ENCODE measurements at places on chromosomes 12 and 14. TPM values are rescaled to one million over a fixed set of nuclear protein-coding genes. Genes with fewer than 3 reads are reported as not detected.

DNA sequence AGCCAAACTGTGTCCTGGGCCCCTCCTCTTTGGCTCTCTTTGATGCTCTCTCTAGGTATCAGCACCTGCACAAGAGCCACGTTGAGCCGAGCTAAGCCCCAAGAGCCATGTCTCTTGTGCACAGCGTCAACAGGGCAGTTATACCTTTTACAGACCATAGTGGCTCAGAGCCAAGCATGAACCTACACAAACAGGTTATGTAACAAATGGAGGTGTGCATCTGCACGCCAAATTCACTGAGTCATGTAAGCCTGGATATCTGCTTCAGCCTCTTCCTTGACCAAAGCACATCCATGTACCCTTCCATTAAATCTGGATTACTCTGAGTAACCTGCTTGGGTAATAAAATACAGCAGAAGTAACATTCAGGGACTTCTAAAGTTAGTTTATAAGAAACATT is 509.7 kb downstream of the NAV3 start:
- DNase-seq, result no peak

DNA sequence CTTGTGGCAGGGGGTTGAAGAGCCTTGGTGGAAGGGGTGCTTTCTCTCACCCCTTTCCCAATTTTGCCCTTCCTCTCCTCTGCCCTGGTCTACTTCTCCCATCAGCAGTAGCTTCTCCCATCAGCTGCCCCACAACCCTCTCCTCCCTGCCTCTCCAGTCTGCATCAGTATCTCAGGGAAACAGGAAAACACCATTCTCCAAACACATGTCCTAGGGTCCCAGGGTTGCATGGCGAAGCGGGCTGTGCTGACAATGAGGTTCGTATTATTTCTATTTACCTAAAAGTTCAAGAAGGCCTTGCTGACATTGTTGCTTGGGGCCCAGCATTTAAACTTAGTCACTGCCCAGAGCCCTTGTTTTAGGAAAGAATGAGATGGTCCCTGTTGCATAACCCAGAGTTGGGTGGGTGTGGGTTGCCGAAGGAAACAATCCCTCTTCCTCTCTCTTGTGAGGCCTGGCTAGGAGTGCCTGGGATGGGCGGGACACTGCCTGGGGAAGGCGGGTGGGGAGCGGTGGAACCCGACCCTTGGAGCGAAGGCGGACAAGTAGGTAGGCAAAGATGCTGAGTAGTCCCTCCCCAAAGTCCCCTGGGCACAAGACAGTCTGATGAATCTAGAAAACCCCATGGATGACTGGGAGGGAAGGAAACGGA is 1.3 kb upstream of the IGFBP6 start:
- DNase-seq, result peak; percentile 72

- DNase-seq, result no peak
Measured at GRCh38 chr14:57482120-57482519, 11.5 kb downstream of the CCDC198 start.

AQP5 gene
- not detected for total RNA-seq

DNA sequence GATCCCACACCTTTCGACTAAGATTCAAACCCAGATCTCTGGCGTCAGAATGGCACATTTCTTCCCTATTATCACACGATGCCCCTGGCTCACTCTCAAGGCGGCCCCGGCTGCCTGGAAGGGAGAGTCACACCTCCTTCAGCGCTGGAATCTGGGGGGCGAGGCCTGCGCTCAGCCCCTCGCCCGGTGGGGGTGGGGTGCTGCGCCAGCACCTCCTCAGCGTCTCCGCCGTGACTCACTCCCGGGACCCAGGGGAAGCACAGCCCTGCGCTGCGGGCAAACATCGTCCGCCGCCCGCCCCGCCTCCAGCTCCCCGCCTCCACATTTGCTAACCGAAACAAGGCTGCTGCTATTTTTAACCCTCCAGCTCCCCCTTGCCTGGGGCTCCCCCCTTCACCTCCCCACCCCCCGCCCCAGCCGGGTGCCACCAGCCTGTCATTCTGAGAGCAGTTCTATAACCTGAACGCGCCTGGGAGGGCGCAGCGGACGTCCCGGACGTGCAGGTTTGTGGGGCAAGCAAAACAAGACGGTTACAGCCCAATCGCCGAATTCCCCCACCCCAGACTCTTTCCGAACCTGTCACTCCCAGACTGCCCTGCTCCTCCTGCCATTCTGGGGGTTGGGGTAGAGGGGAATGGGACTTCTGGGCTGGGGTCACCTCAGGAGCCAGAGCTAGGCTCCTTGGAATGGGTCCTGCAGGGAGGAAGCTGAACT is 6.7 kb downstream of the HDAC7 start:
- DNase-seq, result peak; percentile 84

- DNase-seq, result peak; percentile 59
Measured at GRCh38 chr12:47038270-47038748, 41.1 kb upstream of the PCED1B start.

ANGEL1 gene
- 15.0 TPM for total RNA-seq

CRACR2A gene
- 0.96 TPM for total RNA-seq

- no peak for DNase-seq
Measured at GRCh38 chr14:84694161-84694560, 835.8 kb upstream of the FLRT2 start.

IFNG-AS1 gene
- total RNA-seq, result not detected

TROAP gene
- 2.7 TPM for total RNA-seq

DNA sequence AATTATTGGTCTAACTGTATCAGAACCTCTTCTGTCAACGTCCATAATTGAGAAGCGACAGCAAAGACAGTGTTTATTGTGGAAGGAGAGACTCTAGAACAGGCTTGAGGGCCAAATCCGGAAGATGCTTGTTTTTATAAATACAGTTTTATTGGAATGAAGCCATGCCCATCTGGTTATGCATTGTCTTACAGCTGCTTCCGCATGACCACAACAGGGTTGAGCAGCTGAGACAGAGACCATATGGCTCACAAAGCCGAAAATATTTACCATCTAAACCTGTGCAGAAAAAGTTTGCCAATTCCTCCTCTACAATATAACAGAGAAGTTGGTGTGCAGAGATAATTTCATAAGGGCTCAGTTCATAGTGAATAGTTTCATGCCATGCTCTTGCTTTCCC is 24.5 kb downstream of the PRKAB1 start:
- no peak for DNase-seq

Measured in astrocyte (in vitro differentiated cells and primary cell).